ENCODE measurements at places on chromosomes 3 and 15. TPM values are rescaled to one million over a fixed set of nuclear protein-coding genes. Genes with fewer than 3 reads are reported as not detected.

DNA sequence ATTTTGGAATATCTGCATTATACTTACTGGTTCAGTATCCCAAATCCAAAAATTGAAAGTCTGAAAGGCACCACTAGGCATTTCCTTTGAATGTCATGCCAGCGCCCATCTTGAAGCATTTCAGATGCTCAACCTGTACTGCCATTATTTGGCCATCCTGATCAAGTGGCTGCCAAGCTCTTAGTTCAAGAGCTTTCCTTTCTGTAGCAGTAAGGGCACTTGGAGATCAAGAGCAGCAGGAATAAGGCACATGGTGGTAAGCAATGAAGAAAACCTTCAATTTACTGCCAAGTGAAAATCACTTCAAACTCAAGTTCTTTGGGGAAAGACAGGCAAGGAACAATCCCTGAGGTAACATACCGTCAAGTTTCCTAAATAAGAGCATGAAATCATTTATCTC is 10.0 kb downstream of the RHOA start:
- no peak overlapping the region for H3K4me3 ChIP-seq
- no peak for DNase-seq
- H3K27ac ChIP-seq: peak overlapping the region; percentile 70
- H3K36me3 ChIP-seq: no peaks in the 10 kb centered on the region
- H3K27me3 ChIP-seq: no peaks in the 10 kb centered on the region

- no peak for DNase-seq
- H3K27ac ChIP-seq: no peak overlapping the region
- no peaks in the 10 kb centered on the region for H3K27me3 ChIP-seq
- no peak overlapping the region for H3K4me3 ChIP-seq
- peaks cover 37% of the 10 kb centered on the region for H3K4me1 ChIP-seq
These were observed 473.6 kb downstream of the SOX2 start for GRCh38 chr3:182185313-182185712.

Gene RARB
- 0.14 TPM for total RNA-seq

GRCh38 chr15:90994059-90994416 is 297 bp downstream of the PRC1 start:
- no peaks in the 10 kb centered on the region for H3K27me3 ChIP-seq
- H3K27ac ChIP-seq: no peak overlapping the region
- H3K36me3 ChIP-seq: peaks cover 5% of the 10 kb centered on the region
- H3K4me1 ChIP-seq: peaks cover 13% of the 10 kb centered on the region
- peak overlapping the region; percentile 65 for H3K4me3 ChIP-seq

Gene SEMA6D
- 0.97 TPM for total RNA-seq

Gene MYO5C
- 28.8 TPM for total RNA-seq

GRCh38 chr3:179513862-179514261 is 48.9 kb upstream of the ACTL6A start:
- no peaks in the 10 kb centered on the region for H3K27me3 ChIP-seq
- DNase-seq: no peak
- no peaks in the 10 kb centered on the region for H3K36me3 ChIP-seq
- H3K4me3 ChIP-seq: no peak overlapping the region
- no peaks in the 10 kb centered on the region for H3K4me1 ChIP-seq

DNA sequence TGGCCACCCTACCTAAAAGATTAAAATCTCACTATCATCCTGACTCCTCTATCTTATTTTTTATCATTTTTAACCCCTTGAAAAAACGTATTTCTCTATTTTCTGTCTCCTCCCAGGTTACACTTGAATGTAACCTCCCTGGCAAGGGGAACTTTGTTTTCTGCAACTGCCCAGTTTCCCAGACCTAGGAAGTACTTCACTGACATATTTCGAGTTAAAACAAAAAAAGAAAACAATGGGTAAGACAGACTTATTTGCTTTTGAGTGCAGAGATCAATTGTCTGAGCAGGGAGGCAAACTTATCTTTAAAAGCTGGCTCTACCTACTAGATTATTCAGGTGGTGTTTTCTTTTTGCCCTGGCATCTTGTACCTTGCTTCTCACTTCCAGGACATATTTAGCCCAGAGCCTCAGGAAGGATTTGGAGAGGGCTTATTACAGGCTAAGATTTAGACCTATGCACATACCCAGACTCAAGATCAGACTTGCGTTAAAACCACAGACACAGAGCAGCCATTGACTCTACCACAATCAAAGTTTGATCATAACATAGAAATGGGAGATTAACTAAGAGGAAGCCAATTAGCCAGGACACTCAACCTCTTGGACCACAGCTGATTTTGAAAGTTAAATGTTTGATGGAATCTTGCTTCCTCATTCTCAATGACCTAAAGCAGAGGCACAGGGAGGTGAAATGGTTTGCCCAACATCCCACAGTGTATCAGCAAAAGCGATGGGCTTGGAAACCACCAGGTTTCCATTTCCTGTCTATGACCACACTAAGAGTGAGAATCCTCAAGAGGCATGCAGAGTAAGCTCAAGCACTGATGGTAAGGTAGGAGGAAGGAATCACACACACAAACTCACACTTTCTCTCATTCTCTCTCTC is 169.5 kb upstream of the THBS1 start:
- no peaks in the 10 kb centered on the region for H3K4me1 ChIP-seq
- H3K27ac ChIP-seq: no peak overlapping the region
- no peaks in the 10 kb centered on the region for H3K27me3 ChIP-seq
- DNase-seq: no peak
- H3K36me3 ChIP-seq: no peaks in the 10 kb centered on the region
- H3K4me3 ChIP-seq: no peak overlapping the region

Gene ITGA11
- total RNA-seq: 0.03 TPM

- no peak overlapping the region for H3K27ac ChIP-seq
- H3K36me3 ChIP-seq: peaks cover 5% of the 10 kb centered on the region
These were observed 44.5 kb downstream of the LIMD1 start for GRCh38 chr3:45639044-45639392.

DNA sequence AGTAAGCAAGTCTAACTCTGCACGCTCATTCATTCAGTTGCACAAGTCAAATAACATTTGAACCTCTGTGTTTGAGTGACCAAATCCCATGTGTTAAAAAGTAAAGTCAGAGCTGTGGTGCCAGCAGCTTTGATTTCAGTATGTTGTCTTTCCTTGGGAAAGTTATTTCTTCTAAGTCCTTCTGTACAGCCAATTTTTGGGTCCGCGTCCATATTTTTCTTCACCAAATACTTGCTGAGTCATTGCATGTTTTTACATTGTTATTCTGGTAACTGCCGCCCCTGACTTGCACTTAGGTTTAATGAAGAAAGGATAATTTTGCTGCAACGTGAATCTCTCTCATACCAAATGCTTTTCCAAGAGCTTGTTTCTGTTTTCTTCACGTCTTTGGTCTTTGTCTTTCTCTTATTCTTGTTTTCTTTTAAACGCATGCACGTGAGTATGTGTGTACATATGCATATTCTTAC is 56.7 kb downstream of the PLS1 start:
- DNase-seq: no peak
- no peaks in the 10 kb centered on the region for H3K27me3 ChIP-seq
- H3K27ac ChIP-seq: 0 out of 2 replicates have a peak overlapping the region, but pooled peaks have one; percentile 10
- no peaks in the 10 kb centered on the region for H3K36me3 ChIP-seq
- no peaks in the 10 kb centered on the region for H3K4me1 ChIP-seq

GRCh38 chr3:168071591-168072322 is 24.0 kb downstream of the GOLIM4 start:
- H3K4me1 ChIP-seq: peaks cover 20% of the 10 kb centered on the region
- H3K36me3 ChIP-seq: no peaks in the 10 kb centered on the region
- DNase-seq: no peak
- H3K4me3 ChIP-seq: no peak overlapping the region
- H3K27ac ChIP-seq: no peak overlapping the region
- H3K27me3 ChIP-seq: no peaks in the 10 kb centered on the region

Data from GM23338 (cell line).